ENCODE measurements at places on chromosomes 6 and 20.

DNA sequence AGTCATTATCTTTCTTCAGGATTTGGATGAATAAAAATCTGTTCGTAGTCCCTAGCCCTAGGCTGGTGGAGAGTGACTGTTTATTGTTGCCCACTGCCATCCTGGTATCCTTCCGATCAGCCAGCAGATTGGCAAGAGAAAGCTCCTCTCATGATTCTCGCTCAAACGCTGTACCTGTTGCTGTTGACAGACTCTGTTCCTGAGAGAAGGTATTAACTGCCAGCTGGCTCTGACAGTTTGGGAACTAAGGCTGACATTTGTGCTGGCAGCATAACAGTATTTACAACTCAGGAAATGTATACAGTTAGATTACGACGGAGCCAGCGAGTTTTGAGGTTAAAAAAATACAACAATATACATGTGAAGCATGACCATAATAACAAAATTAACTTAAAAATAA lies 674.5 kb downstream of the PRKN start:
- no peak for DNase-seq

DNA sequence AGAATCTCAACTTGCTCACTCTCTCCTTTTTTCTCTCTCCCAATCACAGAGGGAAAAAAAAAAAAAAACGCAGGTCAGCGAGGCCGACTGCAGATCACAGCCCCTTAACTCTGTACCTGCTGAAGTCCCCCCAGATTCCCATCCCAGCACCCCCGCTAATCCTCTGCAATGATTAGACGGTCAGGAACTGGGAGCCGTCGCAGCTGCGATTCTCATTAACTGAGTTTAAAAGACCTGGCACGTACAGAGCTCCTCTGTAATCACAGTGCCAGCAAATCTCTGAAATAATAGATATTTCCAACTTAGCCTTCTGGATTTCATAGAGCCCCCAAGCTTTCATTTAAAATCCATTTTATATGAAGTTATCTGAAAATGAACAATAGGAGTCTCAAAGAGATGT lies 84.4 kb downstream of the ANKRD60 start:
- DNase-seq, result no peak

DNA sequence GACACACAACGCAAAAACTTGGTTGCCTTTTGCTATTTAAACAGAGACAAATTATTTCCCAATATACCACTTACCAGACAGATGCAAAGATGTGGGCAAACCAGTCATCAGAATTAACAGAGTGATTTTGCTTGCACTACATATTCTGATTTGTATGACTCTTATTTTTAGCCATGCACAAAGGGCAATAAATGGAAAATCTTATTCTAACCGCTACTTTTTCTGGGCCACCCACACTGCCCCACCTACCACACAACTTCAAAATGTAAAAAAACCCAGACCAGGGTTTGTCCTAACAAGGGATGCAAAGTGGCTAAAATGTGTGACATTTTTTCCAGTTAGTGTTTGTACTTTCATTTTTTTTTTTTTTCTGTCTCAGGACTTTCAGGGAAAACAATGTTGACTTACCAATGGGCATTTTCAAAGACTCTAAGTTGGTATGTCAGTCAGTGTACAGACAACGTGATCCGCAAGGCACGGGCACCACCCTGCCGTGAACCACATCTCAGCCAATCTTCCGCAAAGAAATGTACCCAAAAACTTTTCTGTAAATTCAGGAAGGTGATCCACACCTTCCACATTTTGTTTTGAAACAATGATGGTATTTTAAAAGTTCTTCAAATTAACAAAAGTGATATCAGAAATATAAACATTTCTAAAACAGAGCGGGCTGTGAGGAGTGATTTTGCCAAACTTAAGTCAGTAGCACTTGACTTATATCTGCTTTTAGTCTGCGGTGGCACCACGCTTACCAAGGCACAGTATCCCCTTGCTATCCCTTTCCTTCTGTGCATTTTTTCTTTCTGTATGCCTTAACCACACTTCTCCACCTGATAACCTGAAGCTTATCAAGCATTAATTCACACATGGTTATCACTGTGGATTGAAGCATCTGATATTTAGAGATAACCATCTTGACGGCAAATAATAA lies 185.6 kb downstream of the GJA10 start:
- DNase-seq, result no peak

DNA sequence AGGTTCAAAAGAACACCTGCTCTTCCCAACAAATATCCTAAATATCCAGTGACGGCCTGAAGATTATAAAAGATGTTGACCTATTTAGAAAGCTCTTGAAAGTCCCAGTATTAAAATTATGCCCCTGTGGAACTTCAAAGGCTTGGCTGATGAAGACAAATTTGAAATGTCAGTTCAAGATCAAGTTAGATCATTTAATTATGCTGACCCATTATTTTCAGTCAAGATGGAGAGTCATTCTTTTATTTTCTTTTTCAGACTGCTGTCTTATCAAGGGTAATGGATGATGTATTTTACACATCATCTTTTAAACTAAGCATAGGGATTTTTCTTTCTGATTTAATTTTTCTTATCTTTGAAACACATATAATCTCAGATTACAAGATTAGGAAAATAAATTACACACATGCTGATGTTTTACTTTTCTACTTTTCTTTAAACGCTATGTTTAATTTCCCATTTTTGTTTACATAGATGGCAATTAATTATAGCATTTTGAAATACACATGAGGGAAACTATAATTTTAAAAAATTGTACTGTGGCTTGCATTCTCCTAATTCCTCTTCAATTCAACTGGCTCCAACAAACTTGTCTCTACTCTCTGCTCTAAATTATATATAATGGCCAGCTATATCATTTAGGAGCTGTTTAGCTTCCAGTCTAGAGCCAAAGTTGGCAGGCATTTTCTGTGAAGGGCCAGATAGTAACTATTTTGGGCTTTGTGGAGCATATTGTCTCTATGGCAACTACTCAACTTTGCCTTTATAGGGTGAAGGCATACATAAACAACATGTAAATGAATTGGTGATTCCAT lies 123.7 kb downstream of the RCAN2 start:
- DNase-seq, result no peak

DNA sequence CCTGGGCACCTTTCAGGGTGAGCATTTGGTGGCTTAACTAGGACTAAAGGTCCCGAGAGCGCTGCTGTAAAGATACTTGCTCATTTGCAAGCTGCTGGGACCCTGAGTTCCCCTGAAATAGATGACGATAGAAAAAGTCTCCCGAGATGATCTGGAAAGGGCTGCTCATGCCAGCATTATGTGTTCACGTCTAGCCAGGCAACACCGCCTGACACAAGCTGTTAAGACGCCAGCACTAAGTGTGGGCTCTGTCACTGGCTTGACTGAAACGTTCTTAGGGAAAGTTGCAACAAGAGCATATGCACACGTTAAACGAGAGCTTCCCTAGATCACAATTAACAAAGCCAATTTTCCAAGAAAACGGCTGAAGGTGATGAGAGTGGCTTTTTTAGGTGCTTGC lies 113.7 kb downstream of the SLC23A2 start:
- no peak for DNase-seq

GRCh38 chr20:717832-718231 lies 42.2 kb upstream of the SCRT2 start:
- DNase-seq, result no peak

DNA sequence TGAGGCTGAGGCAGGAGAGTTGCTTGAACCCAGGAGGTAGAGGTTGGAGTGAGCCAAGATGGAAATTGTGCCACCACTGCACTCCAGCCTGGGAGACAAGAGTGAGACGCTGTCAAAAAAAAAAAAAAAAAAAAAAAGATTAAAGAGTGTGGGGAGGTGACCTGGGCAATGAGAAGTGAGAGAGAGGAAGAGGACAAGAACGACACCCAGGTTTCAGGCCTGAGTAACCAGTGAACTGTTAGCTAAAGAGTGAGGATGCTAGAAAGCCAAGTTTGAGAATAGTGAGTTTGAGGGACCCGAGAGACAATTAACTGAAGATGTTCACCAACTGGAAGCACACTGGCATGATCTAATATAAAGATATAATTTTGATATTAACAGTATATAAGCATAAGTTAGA lies 85.4 kb upstream of the TNFAIP3 start:
- DNase-seq, result no peak

DNA sequence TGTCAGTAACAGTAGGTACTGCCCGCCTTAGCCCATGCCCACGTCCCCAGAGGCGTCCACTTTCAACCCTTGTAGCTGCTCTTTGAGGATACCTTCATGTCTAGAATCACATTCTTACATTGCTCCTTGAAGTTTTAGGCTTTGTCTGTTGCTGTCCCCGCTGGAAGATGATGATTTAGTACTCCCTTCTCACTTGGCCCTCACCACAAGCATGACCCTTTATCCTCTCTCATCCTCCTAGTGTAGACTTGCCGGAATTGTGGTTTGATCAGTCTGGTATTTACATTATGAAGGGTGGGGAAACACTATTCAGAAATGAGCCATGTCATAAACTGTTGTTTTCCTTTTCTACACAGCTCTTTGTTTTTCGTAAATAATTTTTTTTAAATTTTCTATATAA lies 87.4 kb downstream of the ARID1B start:
- DNase-seq, result no peak

GRCh38 chr6:41372832-41373626 lies 37.6 kb downstream of the NCR2 start:
- DNase-seq, result no peak

- DNase-seq, result no peak
Observed at GRCh38 chr6:50966986-50967385, 148.3 kb downstream of the TFAP2B start.

- DNase-seq, result no peak
Observed at GRCh38 chr6:110529355-110529754, 52.9 kb upstream of the SLC22A16 start.

- DNase-seq, result no peak
Observed at GRCh38 chr6:100296810-100297544, 167.7 kb downstream of the SIM1 start.

- no peak for DNase-seq
Observed at GRCh38 chr6:170159022-170159965, 131.6 kb downstream of the DLL1 start.

DNA sequence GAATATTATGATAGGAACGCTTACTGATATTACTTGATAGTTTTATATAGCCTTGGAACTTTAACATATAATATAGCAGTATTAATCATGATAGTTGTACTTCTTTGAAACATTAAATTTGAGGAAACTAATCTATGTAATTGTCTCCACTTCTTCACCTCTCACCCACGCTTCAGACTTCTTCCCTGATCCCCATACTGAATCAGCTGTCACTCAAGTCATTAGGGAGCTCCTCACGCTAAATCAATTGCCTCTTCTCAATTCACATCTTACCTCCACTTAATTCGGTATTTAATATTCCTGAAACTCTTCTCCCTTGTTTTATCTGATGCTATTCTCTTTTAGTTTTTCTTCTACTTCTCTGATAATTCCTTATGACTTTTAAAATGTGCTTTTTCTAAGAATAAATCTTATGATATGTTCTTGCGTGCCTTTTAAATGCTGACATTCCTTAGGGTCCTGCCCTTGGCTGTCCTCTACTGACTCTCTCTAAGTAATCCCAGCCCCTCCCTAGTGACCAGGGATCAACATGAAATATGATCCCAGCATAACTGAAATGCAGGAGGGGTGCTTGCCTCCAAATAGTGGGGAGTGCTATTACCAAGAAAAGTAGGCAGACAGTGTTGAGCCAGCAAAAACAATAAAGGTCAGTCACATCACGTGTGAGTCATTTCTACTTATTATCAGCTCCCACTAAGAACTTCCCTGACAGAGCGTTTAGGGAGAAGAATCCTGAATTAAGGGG lies 9.9 kb downstream of the ANKRD66 start:
- no peak for DNase-seq

GRCh38 chr6:159031846-159032245 lies 12.9 kb downstream of the TAGAP start:
- no peak for DNase-seq

DNA sequence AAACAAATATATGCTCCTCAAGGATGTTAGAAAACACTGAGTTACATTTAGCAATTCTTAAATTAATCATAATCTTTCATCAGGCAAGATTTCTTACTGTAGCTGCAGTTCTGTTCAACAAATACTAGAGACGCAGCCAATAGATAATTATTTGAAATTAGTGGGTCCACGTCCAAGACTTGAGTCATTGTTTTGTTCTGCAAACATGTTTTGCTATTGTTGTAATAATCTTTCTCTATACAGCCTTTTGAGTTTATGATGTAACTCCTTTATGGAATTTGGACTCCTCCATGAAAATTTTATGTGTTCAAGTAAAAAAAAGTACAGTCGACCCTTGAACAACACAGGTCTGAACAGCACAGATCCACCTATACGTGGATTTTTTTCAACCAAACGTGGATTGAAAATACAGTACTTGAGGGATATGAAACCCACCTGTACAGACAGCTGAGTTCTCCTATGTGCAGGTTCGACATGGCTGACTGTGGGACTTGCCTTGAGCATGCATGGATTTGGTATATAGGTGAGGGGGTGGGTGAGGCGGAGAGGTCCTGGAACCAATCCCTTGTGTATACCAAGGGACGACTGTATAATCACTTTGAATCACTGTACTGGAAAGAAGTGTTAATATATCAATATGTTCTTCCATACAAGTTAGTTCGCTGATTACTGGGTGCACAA lies 41.3 kb upstream of the SLC22A16 start:
- DNase-seq, result no peak

GRCh38 chr20:60055740-60056139 lies 97.5 kb downstream of the CDH26 start:
- DNase-seq, result no peak

DNA sequence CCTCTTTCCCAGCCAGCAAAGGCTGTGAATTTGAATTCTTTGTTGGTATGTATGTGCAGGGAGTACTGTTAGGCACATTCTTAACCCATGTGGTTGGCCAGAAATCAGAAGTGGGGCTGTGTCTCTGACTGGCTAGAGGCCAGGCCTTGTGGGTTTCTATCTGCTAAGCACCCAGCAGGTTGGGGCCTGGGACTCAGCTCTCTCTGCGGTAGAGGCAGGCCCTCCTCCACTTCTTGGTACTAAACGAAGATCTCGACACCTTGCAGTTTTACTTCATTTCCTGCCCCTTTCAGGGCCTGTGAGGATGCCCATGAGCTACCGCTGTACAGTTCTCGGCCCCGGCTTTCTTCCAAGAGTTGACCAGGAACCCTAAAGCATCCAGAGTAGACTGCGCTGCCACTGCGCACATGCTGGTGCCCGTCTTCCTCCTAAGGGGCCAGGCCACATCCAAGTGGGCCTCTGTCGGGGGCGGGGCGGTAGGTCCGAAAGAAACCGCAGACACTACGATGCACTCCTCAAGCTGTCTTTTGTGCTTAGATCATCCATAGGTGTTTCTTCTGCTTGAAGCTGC lies 51.1 kb downstream of the TCP11 start:
- DNase-seq, result no peak

GRCh38 chr6:142008016-142008735 lies 124.5 kb upstream of the GJE1 start:
- DNase-seq, result no peak

- DNase-seq, result no peak
Observed at GRCh38 chr20:7437311-7437710, 502.9 kb downstream of the HAO1 start.

- peak; percentile 18 for DNase-seq
Observed at GRCh38 chr6:158589366-158589765, 29.5 kb downstream of the TMEM181 start.

GRCh38 chr6:44480097-44480541 lies 92.6 kb downstream of the CDC5L start:
- no peak for DNase-seq

GRCh38 chr20:4304601-4305000 lies 289.2 kb upstream of the RNF24 start:
- DNase-seq, result no peak

- no peak for DNase-seq
Observed at GRCh38 chr20:36311854-36312723, 6.0 kb downstream of the DLGAP4 start.

Measured in cerebellar nuclear complex (tissue), 1 donor.